ENCODE measurements at places on chromosomes 6 and 20. TPM values are rescaled to one million over a fixed set of nuclear protein-coding genes. Genes with fewer than 3 reads are reported as not detected.

OCSTAMP gene
- not detected for total RNA-seq

GSTA3 gene
- total RNA-seq = not detected

GABRR2 gene
- total RNA-seq = 0.89 TPM

CGA gene
- total RNA-seq = 10.0 TPM

PPP1R11 gene
- total RNA-seq = 48.3 TPM

CST3 gene
- 571 TPM for total RNA-seq

TNXB gene
- 53.9 TPM for total RNA-seq

CSTF1 gene
- total RNA-seq = 36.0 TPM

TLDC2 gene
- 0.28 TPM for total RNA-seq

PRELID3B gene
- 66.0 TPM for total RNA-seq

CLPSL2 gene
- not detected for total RNA-seq

PRND gene
- 9.0 TPM for total RNA-seq

VWA7 gene
- 1.8 TPM for total RNA-seq

MICA gene
- total RNA-seq = 5.9 TPM

ARMC12 gene
- 0.99 TPM for total RNA-seq

OLIG3 gene
- total RNA-seq = 3.3 TPM

FUT9 gene
- total RNA-seq = 17.4 TPM

ADGRF4 gene
- not detected for total RNA-seq

LRRC73 gene
- total RNA-seq = 1.8 TPM

GSTA5 gene
- not detected for total RNA-seq
